Left lobe of liver (tissue), 2 donors: ENCODE measurements at places on chromosomes 4 and X. TPM values are rescaled to one million over a fixed set of nuclear protein-coding genes. Genes with fewer than 3 reads are reported as not detected.

GRCh38 chr4:64465263-64465662, 56.0 kb upstream of the TECRL start:
- DNase-seq = no peak

The TRPC3 gene
- 0.25 TPM for total RNA-seq

GRCh38 chrX:13196782-13197181, 123.1 kb downstream of the ATXN3L start:
- DNase-seq = no peak

- DNase-seq = no peak
Measured at GRCh38 chrX:23374291-23374690, 39.6 kb downstream of the PTCHD1 start.

DNA sequence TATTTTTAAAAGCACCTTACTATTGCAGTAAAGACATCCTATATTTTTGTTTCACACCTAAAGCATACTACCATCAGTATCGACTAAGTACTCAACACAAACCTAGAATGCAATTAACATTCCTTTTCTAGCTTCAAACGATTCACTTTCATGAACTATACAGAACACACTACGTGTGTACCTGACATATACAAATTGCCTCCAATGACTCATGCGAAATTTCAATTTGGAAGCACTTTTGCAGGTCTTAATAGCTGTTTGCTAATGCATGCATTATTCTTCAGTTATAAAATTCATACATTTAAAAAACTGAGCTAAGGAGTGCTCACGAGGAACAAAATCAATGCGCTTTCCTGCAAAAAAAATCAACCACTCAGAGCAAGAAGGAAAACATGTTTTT, 19.7 kb upstream of the GPM6B start:
- no peak for DNase-seq

DNA sequence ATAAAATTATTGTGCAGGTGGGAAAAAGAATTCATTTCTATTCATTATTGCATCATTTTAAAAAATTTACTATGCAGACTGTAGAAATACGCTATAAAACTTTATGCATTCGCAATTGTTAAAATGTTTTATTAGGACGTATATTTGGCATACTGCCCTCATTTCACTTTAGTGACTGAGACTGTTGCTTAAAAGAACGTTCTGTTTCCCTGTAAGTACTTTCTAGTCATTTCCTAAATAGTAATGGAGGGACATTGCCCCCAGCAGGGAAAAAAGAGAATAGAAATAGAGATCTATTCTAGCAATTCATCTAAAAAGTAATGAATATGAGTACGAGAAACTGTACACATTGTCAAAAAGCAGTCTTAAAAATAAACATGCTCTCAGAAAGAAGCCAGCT, 1295.8 kb upstream of the TENM3 start:
- no peak for DNase-seq

DNA sequence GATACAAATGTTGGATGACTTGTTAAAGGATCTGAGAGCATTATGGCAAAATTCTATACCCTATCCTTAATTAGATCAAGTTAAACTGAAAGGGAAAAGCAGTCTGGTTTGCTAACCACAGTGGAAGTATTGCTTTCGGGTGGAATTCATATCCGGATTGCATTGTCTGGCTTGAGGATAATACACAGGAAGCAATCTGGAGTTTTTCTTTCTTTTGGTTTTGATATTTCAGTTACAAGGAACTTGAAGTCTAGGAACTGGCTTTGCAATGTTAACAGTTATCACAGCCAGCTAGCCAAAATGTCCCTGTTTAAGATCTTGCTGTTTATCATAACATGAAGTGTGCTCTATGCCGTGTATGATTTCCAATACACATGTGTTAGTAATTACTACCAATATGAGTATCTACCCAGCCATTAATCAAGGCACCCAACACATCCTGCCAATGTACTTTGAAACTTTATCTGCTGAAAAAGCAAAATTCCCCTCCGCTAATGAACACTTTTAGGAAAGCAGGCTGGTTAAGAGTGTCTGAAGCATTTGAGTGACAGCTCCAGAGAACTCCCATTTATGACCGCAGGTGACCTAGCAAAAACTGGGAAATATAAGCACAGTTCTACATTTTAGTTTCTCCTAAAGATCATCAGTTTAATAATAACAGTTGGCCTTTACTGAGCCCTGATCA, 146.4 kb downstream of the PALLD start:
- DNase-seq = no peak

- DNase-seq = no peak
Measured at GRCh38 chrX:102745513-102745856, 24.9 kb downstream of the GPRASP3 start.

The DACH2 gene
- not detected for total RNA-seq

DNA sequence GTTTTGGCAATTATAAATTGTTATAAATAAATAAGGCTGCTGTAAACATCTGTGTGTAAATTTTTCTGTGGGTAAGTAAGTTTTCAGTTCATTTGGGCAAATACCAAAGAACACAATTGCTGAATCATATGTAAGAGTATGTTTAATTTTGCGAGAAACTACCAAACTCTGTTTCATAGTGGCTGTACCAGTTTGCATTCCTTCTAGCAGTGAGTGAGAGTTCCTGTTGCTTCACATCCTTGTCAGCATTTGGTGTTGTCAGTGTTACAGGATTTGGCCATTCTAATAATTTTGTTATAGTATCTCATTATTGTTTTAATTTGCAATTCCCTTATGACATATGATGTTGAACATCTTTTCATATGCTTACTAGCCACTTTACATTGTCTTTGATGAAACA, 48.4 kb downstream of the ARFIP1 start:
- no peak for DNase-seq

GRCh38 chr4:123411514-123411913, 14.9 kb downstream of the SPRY1 start:
- DNase-seq = no peak

GRCh38 chr4:165308166-165308565, 19.3 kb upstream of the MSMO1 start:
- DNase-seq = no peak
